ENCODE measurements at places on chromosomes 4 and X.
A peak's percentile ranks its signal among the peaks of the same experiment; 100 is the strongest.

- no peak for DNase-seq
Observed at GRCh38 chr4:30721185-30722091, 1.3 kb downstream of the PCDH7 start.

DNA sequence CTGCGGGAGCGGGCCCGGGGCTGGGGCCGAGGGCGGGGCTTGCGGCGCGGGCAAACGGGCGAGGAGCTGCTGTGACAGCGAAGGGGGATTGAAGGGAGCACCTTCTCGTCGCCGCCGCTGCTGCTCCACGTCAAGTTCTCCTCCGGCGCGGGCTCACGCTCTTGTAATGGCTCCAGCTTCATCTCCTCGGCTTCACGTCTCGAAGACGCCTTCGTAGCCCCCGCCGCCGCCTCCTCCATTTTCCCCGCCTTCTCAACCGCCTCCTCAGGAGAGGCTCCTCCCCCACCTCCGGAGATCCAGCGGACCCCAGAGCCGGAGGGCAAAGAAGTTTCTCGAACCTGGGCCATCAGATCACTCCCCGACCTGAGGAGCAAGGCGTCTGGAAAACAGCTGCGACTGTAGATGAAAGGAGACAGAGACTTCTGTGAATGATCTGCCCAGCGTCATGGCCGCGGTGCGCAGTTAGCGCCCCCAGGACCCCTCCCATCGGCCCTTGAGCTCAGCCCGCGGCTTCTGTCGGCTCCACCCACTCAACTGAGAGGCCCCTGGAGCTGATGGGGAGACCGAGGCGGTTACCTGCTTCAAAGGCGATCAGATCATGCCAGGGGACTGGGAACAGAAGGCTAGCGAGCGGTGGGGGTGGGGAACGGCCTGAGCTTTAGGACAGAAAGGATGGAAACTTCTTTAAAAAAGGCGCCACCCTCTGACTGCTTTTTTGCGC is 895 bp downstream of the USP51 start:
- DNase-seq, result peak; percentile 57

DNA sequence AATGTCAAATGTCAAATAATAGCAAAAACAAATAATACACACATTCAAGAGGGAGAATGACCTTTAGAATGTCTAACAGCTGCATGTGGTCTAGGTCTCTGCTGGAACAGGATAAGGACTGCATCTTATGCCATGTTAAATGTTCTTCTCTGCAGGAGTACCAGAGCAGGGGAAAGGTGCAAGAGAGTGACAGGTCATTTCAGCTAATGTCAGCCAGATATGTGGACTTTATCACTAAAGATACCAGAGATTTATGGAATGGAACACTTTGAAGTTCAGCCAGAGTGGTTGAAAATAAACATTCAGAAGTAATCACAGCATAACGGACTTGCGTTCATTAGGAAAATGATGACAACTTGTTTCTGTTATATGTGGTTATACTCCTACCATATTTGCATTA is 24.3 kb downstream of the GRID2 start:
- DNase-seq, result no peak

- DNase-seq, result no peak
Observed at GRCh38 chrX:15747626-15748173, 9.6 kb downstream of the CA5B start.

GRCh38 chr4:112185740-112186670 is 40.8 kb downstream of the FAM241A start:
- DNase-seq, result no peak

DNA sequence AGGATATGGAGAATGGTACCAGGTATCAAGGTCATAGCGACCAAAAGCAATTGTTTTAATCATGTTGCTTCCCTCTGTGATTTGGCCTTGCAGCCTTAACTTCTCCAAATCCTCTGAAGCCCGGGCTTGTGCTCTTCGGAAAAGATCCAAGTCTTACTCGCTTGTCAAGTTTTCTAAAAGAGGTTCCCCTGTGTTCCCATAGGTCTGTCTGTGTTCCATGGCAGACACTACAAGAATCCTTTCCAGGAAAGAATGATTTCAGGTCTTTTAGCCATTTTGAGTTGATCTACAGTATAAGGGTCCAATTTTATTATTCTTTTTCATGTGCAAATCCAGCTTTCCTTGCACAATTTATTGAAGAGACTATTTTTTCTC is 710.6 kb upstream of the DIAPH2 start:
- DNase-seq, result no peak

GRCh38 chr4:120215350-120215749 is 148.7 kb upstream of the MAD2L1 start:
- no peak for DNase-seq

DNA sequence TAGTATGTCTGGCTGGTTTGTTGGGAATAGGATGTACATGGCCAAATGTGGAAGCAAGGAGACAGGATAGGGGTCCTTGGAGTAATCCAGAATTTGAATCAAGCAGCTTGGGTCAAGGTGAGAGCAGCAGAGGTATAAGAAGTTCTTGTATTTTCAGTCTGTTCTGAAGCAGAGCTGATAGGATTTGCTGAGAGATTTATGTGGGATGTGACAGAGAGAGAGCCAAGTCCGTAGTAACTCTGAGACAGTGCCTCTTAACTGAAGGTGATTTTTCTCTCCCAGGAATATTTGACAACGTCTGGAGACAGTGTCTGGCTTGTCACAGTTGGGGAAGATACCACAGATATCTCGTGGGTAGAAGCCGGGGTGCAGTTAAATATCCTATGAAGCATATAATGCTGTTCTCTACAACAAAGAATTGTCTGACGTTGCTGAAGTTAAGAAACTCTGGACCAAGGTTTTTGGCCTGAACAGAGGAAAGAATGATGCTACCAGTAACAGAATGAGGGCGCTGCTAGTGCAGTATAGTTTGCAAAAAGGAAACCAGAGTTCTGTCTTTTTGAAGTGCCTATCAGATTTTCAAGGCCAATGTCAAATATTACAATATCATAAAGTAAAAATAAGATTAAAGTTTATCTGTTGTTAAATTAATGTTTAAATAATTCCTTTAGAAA is 184.0 kb downstream of the ARHGAP24 start:
- no peak for DNase-seq

DNA sequence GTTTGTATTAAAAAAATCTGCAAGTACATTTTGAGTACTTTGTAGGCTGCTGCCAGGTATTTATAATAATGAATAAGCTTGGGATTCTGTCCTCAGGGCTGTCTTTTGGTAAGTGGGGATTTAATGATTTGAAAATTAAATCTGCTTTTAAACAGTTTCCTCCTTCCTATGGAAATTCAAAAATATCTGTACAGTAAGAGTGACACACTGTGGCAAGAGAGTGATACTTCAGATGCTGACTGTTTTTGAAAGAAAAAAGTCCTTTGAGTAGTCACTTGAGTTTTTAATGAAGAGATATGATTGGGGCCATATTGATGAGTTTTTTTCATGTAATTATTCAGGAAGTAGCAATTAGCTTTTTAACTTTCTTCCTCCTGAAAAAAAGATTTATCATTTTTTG is 49.2 kb downstream of the SMARCAD1 start:
- no peak for DNase-seq

DNA sequence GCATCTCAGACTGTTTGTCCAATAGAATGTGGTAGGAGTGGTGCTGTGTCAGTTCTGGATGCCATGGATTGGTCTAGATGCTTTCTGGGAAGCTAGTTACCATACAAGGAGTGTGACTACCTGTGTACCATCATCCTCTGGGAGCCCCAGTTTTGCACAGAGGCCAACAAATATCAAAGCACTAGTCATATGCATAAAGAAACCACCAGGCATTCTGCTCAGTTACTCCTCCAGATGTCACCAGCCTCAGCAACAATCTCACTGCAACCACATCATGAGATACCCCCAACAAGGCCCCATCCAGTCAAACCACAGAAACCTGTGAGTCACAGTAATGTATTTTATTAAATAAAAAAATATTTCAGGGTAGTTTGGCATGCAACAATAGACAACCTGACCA is 435.8 kb upstream of the CPEB2 start:
- peak; percentile 1 for DNase-seq

GRCh38 chr4:155338196-155338595 is 38.6 kb downstream of the MAP9 start:
- DNase-seq, result no peak

DNA sequence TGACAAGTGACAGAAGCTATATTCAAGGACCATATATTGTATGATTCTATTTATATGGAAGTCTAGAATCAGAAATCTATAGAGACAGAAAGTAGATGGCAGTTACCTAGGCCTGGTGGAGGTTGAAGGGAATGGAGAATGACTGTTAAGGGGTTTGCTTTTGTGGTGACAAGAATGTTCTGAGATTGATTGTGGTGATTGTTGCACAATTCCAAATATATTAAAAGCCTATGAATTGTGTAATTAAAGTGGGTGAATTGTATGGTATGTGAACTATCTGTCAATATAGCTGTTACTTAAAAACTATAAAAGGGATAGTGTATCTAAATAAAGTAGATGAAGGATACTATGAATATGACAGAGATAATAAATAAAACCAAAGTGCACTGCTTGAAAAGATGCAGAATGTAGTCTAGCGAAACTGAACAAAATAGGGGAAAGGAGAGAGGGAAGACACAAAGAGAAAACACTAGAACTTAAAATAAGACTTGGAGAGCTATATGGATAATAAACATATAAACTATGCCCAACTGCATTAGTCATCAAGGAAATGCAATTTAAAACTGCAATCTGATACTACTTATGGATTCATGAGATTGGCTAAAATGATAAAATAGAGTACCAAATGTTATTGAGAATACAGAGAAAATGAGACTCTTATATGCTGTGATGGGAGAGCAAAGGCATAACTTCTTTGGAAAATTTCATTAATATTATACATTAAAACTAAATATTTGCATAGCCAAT is 82.1 kb upstream of the BANK1 start:
- no peak for DNase-seq
